ENCODE measurements at places on chromosomes 11 and 22. TPM values are rescaled to one million over a fixed set of nuclear protein-coding genes. Genes with fewer than 3 reads are reported as not detected.

Gene ART1
- total RNA-seq, result not detected

Gene TOP3B
- 19.7 TPM for total RNA-seq

Gene FGF4
- total RNA-seq, result not detected

Gene GALR3
- not detected for total RNA-seq

Gene SLC29A2
- under 0.01 TPM for total RNA-seq

Gene XNDC1N
- 7.2 TPM for total RNA-seq

Gene ROBO3
- total RNA-seq, result 10.3 TPM

Gene CHST1
- not detected for total RNA-seq

Gene ROBO4
- 0.56 TPM for total RNA-seq

Gene MRGPRX4
- under 0.01 TPM for total RNA-seq

Gene NAV2
- 4.5 TPM for total RNA-seq

Gene GLYATL2
- total RNA-seq, result 0.36 TPM

Gene NCF4
- not detected for total RNA-seq

GRCh38 chr11:65642014-65642671, 4.2 kb downstream of the SIPA1 start:
- no peak for DNase-seq

DNA sequence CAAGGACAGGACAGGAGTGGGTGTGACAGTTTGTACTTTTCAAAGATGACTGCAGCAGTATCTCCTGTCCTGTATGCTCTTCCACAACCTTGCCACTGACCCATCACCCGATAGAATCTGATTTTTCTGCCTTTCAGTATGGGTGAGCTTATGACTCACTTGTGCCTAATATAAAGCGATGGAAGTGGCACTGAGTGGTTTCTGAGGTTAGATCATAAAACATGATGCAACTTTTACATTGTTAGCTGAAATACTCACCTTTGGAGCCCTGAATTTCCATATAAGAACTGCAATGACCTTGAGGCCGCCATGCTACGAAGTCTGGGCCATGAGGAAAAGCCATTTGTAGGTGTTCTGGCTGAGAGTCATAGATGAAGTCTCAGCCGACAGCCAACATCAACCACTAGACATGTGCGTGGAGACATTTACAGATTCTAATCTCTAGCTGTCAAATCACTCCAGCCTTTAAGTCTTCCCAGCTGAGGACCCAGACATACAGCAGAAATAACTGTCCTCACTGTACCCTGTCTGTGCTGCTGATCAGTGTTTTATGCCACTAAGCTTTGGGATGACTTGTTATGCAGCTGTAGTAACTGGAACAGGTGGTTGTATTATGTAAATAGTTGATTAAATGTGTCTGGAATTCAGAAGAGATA, 105.9 kb upstream of the ARHGAP20 start:
- peak; percentile 60 for DNase-seq

- no peak for DNase-seq
Observed at GRCh38 chr11:116376547-116376946, 396.2 kb downstream of the BUD13 start.

- DNase-seq, result no peak
Observed at GRCh38 chr11:87517351-87517750, 479.6 kb downstream of the TMEM135 start.

DNA sequence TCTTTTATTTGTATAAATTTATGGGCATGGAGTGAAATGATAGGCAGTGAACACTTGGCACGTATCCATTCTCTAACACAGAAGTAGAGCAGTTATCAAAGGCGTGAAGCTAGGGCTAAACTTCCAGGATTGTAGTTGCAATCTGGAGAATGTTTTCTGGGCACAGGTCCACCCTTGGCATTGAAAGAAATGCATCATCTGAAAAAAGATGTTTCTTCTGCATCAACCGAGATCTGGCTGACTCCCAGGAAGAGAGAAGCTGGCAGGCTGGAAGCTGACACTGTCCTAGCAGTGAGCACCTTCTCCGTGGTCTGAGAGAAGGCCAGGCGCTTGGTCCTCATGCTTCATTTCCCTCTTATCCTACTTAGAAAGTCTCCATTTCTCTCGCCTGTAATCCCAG, 600.0 kb downstream of the BRD1 start:
- no peak for DNase-seq

DNA sequence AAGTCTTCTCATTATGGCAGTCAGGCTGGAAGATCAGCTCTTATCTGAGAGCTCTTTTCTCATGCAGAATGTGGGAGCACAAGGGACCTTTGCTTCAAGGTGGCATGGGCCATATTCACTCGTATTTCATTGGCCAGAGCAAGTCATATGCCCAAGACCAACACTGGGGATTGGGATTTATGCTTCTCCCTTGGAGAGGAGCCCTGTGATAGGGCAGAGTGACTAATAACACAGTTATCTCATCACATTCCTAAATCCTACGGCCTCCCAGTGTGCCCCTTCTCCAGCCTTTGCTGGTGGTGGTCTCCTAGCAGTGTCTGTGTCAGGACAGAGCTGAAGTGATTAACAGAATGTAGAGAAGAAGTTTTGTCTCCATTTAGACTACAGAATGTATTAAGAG, 48.6 kb downstream of the SYT9 start:
- DNase-seq, result no peak

- DNase-seq, result peak; percentile 2
Observed at GRCh38 chr11:87722756-87723565, 452.3 kb downstream of the RAB38 start.

- no peak for DNase-seq
Observed at GRCh38 chr22:48318575-48319320, 1508.9 kb downstream of the BRD1 start.

GRCh38 chr22:22386602-22387385, 121.7 kb downstream of the ZNF280B start:
- DNase-seq, result no peak

DNA sequence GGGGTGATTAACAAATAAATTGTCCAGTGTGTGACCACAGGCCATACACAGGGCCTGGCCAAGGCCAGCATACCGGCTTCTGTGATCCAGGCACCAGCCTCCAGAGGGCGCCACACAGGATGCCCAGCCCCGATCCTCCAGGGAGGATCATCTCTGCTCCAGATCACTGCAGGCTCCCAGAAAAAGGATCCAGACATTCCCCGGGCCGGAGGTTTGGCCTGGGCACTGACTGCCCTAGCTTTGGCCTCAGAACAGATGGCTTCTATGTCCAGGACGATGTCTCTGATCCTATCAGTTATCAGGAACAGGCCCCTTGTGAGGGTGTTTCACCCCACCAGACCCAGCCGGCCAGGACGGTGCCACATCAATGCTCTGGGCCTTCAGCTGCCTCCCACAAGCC, 74.5 kb upstream of the LMO1 start:
- peak; percentile 12 for DNase-seq

GRCh38 chr11:132312701-132313111, 942.3 kb downstream of the NTM start:
- peak; percentile 46 for DNase-seq

- DNase-seq, result no peak
Observed at GRCh38 chr22:35400501-35400790, 506 bp downstream of the MCM5 start.

DNA sequence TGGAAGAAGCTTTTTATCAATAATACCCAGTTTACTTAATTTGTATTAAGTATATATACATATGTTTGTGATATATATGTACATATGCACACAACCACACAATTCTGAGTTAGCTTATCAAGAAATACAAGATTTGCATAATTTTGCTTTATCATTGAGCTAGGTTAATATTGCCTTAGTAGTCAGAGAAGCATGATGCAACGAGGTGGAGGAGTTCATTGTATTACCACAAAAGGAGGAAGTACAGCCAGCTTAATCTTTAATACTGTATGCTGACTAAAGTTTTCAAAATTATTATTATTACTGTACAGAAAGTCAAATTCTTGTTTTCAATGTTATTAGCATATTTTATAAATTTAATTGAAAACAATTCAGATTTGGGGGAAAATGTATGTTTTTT, 278.4 kb upstream of the PDGFD start:
- DNase-seq, result no peak

DNA sequence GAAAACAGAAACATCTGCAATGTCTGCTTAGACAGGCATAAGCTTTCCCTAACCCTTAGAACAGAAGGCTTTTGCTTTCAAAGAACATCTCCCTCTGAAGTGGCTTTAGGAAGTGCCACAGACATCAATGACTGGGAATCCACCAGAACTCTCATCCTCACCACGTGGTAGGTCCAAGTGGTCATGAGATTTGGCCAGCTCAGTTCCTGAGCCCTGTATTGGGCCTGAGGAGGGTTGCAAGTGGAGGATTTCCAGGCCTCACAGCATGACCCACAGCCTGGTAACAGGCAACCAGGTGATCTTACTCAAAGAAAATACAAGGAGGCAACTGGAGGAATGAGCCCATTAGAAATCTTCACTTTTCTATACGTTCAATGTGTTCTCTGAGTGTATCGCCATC, 1.6 kb downstream of the CASP1 start:
- no peak for DNase-seq

GRCh38 chr22:35154937-35155387, 89.0 kb downstream of the ISX start:
- DNase-seq, result peak; percentile 35

- DNase-seq, result no peak
Observed at GRCh38 chr11:20004866-20005265, 155.4 kb downstream of the DBX1 start.

- DNase-seq, result no peak
Observed at GRCh38 chr11:60170566-60170965, 12.3 kb downstream of the MS4A6A start.

DNA sequence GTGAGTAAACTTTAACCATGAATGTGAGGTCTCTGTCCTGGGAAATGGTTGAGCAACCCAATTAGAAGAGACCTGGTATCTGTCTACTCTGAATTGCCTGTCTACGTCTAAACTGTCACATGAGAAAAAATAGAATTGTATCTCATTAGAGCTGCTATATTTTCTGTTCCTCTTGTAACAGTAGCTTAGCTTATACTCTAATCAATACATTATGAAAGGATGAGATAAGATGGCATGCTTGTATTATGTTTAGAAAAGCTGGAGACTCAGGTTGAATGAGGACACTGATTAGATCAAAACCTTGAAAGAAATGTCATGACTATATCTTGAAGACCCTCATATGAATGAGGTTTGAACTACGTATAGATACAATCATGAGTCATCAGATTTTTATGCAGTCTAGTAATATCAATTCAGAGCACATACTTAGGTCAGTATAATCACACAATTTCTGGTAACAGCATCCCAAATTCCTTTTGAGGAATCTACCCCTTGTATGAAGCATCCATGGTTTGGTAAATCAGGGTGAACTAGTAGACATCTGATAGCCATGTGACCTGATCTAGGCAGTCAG, 561.5 kb upstream of the CHORDC1 start:
- DNase-seq, result no peak

- DNase-seq, result no peak
Observed at GRCh38 chr11:109236696-109237095, 185.3 kb upstream of the C11orf87 start.

DNA sequence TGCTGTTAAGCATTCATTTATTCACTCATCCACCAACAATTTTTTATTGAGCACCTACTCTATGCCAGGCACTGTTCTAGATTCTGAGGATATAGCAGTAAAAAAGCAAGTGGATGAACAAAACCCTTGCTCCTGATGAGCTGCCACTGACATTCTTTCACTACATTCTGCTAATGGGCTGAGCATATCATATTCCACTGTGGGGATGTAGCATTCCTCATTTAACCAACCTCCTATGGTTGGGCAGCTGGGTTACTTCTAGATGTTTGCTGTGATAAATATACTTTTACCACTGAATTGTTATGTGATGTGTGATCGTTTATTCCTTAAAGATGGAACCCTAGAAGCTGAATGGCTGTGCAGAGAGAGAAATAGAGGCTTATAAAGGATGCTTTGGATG, 176.9 kb downstream of the MN1 start:
- DNase-seq, result no peak

DNA sequence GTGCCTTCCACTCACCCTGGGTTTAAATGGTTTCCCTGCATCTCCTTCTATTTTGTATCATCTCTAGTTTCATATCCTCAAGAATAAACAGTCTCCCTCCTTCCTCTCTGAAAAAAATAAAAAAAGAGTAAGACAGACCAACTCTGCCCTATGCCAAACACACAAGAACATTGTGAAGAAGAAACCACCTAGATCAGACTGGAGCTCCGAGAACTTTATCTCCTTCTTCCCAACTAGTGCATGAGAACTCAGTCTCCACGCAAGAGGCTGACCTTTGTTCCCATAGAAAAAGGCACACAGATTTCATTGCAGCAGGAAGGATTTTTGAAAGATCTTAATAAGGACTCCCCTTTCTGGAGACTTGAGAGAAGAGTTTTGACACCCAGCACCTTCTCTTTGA, 8.7 kb upstream of the PEX26 start:
- DNase-seq, result no peak

DNA sequence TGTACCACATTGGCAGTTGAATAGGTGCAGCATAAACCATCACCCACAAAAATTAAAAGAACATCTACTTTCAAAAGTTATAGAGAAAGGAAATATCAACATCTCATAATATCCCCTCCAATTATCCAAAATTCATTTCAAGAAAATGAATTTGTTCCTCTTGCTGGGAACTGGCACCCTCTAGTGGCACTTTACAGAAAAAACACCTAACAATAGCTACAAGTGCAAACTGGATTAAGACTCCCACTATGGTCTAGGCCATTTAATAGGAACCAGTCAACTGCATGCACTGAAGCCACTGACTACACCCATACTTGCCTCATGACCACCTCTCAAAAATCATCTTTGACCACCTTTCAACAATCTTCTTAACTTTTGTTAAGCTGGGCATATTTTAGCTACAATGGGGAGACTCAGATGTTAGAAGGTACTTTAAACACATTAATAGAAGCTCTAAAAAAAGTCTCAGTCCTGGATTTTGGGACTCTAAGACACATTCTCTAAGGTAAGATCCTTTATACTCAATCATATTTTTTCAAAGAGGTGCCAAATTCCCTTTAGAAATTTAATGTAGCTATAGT, 17.3 kb downstream of the TRAF6 start:
- peak; percentile 63 for DNase-seq

- peak; percentile 4 for DNase-seq
Observed at GRCh38 chr11:59710136-59710847, 3.4 kb downstream of the OR10V1 start.

GRCh38 chr11:101458161-101458560, 125.6 kb downstream of the TRPC6 start:
- peak; percentile 79 for DNase-seq

DNA sequence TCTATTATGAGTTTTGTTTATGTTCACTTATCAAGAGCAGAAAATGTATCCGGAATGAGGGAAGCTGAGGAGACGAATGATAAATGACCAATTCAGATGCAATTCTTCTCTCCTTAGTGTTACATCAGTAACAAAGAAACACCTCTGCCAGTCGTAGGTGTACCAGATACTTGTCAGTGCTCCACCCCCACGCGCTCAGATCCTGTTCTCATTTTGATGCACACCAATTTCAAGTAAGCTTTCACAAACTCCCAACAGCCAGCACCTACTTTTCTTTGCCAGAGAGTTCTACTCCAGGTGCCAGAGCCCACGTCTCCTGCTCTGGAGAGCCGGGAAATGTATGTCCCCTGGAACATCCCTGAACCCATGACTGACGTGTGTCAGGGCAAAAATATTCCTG, 43.7 kb downstream of the OR8B12 start:
- no peak for DNase-seq
